Chondrocyte (in vitro differentiated cells): ENCODE measurements at places on chromosomes 11 and 22. TPM values are rescaled to one million over a fixed set of nuclear protein-coding genes. Genes with fewer than 3 reads are reported as not detected.

- peaks cover 70% of the 10 kb centered on the region for H3K4me1 ChIP-seq
Observed at GRCh38 chr11:1752907-1753228, 2.5 kb upstream of the IFITM10 start.

DNA sequence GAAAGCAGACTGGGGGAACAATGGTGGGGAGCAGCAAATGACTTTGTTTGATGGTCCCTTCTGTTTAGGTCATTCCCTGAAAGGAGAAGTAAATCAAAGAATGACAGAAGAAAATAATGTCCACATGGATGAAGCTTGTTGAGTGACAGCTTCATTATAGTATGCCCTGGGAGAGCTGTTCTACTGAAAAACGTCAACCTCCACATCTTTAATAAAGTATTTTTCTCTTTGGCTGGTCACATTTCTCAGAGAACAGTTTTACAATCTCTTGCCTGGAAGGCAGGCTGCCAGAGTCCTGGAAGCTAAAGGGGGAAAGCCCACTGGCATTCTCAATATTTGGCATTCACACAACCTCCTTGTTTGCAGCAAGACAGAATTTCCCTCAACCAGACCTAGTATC is 287.9 kb downstream of the SWAP70 start:
- DNase-seq: no peak
- peak overlapping the region; percentile 29 for H3K27ac ChIP-seq
- H3K36me3 ChIP-seq: no peaks in the 10 kb centered on the region
- H3K4me1 ChIP-seq: peaks cover 21% of the 10 kb centered on the region

ISX gene
- total RNA-seq: not detected in 3 replicates

GRCh38 chr11:71449596-71449995 is 1.4 kb upstream of the DHCR7 start:
- H3K4me1 ChIP-seq: peaks cover 48% of the 10 kb centered on the region
- peak overlapping the region; percentile 80 for H3K27ac ChIP-seq
- H3K27me3 ChIP-seq: no peaks in the 10 kb centered on the region
- H3K36me3 ChIP-seq: peaks cover 11% of the 10 kb centered on the region
- H3K4me3 ChIP-seq: peak overlapping the region; percentile 90

GRCh38 chr11:61131586-61131985 is 29.3 kb downstream of the CD5 start:
- peaks cover 8% of the 10 kb centered on the region for H3K36me3 ChIP-seq
- DNase-seq: no peak
- H3K27ac ChIP-seq: no peak overlapping the region
- no peak overlapping the region for H3K4me3 ChIP-seq

OR52N4 gene
- not detected in 3 replicates for total RNA-seq

GRCh38 chr22:49281467-49282340 is 546.0 kb downstream of the BRD1 start:
- peak; percentile 48 for DNase-seq
- H3K36me3 ChIP-seq: no peaks in the 10 kb centered on the region
- no peak overlapping the region for H3K4me3 ChIP-seq
- H3K27ac ChIP-seq: no peak overlapping the region
- H3K27me3 ChIP-seq: peaks cover 10% of the 10 kb centered on the region

DEFB131B gene
- not detected in 3 replicates for total RNA-seq

- no peaks in the 10 kb centered on the region for H3K4me1 ChIP-seq
- DNase-seq: no peak
- no peak overlapping the region for H3K27ac ChIP-seq
- H3K27me3 ChIP-seq: peaks cover 4% of the 10 kb centered on the region
- H3K36me3 ChIP-seq: no peaks in the 10 kb centered on the region
Observed at GRCh38 chr22:33255791-33256190, 197.6 kb upstream of the SYN3 start.

DNA sequence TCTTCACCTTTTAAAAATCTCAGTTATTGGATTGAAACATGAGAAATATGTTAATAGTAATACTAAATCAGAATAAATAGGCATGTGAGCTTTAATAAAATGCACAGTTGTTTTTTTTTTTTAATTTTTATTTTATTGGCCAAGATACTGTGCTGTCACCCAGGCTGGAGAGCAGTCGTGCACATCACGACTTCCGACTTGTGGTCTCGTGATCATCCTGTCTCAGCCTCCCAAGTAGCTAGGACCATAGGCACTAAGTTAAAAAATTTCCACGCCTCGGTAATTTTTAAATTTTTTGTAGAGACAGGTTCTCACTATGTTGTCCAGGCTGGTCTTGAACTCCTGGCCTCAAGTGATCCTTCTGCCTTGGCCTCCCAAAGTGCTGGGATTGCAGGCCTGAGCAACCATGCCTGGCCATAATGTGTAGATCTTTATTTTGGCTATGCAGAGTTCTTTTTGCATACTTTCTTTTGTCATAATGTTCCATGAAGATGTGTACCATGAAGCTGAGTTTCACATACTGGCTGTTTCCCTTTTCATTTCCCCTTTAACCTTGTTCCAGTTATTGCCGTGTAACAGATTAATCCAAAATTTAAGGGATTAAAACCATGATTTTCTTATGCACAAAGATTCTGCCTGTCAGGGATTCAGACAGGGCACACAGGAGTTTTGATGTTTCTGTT is 16.0 kb downstream of the CAPRIN1 start:
- peak overlapping the region; percentile 70 for H3K27ac ChIP-seq
- no peak for DNase-seq
- H3K4me3 ChIP-seq: no peak overlapping the region
- H3K27me3 ChIP-seq: no peaks in the 10 kb centered on the region

DNA sequence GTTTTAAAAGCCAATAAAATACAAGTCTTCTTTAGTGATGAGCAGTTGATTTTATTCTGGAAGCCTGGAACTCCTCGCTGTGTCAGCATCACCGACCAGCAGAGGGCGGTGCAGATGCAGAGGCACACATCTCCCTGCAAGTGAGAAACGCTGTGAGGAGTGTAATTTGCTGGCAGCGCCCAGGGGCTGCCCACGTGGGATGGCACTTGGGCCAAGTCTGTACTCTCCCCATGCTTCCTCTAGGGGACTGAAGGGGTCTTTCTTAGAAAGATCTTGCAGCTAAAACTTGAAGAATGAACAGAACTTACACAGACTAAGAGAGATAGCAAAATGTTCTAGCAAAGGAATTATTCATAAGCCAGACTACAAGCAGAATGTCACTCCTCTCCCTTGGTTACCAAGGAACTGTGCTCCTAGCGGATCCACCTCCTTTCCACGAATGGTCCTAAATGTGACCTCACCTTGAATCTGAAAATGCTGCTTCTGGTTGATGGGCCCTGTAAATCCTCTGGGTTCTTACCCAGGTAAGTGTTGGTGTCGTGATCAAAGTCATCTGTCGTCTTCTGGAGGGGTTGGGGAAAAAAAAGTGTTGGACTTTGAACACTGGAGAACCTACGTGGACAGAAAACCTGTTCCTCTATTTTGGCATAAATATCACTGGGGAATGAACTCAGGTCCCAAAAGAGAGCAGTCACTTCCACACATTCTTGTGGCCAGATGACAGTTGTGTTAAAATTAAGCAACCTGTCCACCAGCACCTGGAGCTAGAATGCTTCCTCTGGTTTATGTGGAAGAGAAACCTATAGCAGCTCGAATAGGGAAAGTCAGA is 31.8 kb downstream of the CNTF start:
- H3K27ac ChIP-seq: no peak overlapping the region
- no peaks in the 10 kb centered on the region for H3K36me3 ChIP-seq
- peak; percentile 92 for DNase-seq
- H3K27me3 ChIP-seq: peaks cover 4% of the 10 kb centered on the region
- H3K4me3 ChIP-seq: no peak overlapping the region
- H3K4me1 ChIP-seq: no peaks in the 10 kb centered on the region

DNA sequence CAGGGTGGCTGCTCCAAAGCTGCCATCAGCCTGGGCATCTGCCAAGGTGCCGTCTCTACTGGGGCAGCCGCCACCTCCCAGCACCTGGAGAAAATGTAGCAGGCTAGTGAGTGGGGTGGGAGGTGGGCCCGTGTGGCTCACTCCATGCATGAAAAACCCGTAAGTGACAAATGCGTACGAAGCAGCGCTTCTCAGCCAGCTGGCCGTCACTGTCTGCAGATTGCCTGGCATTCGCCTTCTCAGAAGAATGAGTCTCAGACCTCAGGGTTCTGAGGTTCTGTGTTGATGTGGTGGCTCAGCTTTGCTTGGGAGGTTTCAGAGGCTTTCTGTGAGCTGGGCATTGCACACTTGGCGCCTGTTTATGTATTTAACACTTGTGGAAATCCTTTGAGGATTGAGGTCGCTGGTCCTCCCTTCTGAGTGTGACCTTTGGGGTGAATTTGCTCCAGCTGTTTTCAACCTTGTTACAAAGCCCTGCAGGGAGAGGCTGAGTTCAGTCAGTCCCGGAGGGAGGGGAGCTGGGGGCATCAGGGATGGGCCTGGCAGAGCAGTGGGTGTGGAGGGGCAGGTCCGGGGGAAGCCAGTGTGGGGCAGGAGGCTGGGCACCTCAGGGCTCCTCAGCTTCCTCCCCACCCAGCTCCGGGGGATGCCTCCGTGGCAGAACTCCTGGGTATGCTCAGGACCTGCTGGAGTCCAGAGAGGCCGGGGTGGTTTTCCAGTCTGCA is 977.0 kb downstream of the TBC1D22A start:
- H3K27me3 ChIP-seq: peaks cover 2% of the 10 kb centered on the region
- H3K4me3 ChIP-seq: no peak overlapping the region

DNA sequence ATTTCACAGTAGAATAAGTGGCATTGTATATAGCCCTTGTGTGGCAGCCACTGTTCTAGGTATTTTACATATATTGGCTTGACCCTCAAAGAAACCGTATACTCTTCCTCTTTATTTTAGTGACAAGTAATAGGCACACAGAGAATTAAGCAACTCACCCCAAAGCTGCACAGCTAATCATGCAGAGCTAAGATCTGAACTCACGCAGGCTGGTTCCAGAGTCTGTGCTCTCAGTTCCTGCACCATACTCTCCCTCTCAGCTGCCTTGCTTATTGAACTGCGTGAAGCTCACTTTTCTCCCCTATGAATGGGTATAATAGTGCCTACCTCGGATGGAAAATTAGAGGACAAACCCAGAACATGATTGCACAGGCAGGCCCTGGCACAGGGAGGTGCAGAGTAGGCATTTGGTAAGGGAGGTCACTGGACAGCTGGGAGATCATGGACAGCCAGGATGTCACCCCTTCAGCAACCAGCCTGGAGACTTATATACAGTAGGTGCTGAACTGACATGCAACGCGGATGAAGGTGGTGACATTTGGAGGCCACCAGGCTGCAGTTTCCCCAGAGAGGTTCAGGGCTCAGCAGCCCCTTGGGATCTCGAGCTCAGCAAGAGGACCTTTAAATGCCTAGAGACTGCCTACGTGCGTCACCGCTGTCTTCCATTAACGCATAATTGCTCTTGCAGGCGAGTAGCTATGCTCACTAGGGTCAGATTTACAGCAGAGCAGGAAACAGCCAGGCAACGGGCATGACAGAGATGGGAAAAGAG is 78.4 kb upstream of the TP53I11 start:
- no peak overlapping the region for H3K4me3 ChIP-seq
- H3K27me3 ChIP-seq: peaks cover 28% of the 10 kb centered on the region
- no peak for DNase-seq
- H3K36me3 ChIP-seq: peaks cover 2% of the 10 kb centered on the region

DNA sequence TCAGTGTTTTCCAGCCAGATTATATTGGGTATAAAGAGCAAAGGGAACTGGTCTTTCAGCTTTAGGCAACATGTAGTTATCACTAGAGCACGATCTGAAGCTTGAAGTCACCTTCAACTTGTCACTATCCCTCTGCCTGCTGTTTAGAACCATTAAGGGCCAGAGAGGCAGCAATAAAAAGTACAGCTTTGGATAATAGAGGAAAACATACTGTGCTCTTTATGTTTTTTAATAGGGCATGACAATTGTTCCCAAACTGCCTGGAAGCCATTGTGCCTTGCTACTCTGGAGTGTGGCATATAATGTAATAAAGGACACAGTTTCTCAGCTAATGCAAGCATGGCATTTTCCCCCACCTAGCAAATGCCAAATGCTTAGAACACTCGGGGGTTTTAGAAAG is 1912.0 kb upstream of the RAG2 start:
- DNase-seq: no peak
- no peak overlapping the region for H3K4me3 ChIP-seq
- H3K27ac ChIP-seq: no peak overlapping the region
- H3K36me3 ChIP-seq: no peaks in the 10 kb centered on the region
- peaks cover 7% of the 10 kb centered on the region for H3K4me1 ChIP-seq
- no peaks in the 10 kb centered on the region for H3K27me3 ChIP-seq

DNA sequence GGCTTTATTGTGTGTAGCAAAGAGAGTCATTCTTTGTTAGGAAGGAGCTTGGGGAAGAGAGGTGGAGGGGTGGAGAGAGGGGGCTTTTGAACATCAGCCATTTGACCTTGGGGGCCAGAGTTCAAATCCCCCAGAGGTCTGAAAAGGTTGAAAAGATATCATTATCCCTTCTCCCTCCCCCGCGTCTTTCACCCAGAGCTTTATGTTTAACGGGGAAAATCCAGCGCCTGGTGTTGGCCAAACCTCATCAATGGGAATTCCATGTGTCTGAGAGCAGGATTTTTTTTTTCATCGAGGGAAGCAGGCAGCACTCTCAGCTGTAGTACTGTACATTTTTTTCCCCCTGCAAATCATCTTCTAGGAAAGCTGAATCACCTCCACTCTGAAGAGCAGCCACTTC is 122.4 kb upstream of the HSD17B12 start:
- no peak overlapping the region for H3K4me3 ChIP-seq
- H3K27me3 ChIP-seq: peaks cover 77% of the 10 kb centered on the region
- no peak overlapping the region for H3K27ac ChIP-seq
- H3K36me3 ChIP-seq: no peaks in the 10 kb centered on the region
- peaks cover 22% of the 10 kb centered on the region for H3K4me1 ChIP-seq

DNA sequence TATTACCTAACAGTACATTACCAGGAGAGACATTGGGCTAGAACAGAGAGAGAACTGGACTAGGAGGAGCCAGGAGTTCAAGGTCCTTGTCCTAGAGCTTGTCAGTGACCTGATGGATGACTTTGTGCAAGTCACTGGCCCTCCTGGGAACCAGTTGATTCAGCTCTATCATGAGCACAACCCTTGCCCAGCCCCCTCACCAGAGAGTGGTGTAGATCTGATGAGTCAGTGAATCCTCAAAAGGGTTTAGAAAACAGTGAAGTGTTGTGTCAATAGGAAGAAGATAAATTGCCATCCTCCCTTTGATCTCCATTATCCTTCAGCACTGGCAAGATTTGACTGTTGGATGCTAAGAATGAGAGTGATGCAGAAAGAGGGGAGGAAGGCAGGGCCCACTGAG is 24.3 kb downstream of the NEU3 start:
- no peak for DNase-seq
- H3K27me3 ChIP-seq: no peaks in the 10 kb centered on the region
- H3K4me3 ChIP-seq: no peak overlapping the region
- peaks cover 11% of the 10 kb centered on the region for H3K36me3 ChIP-seq

OR51E2 gene
- total RNA-seq: 0.97 to 3.2 TPM (median 3.1 TPM) in 3 replicates

- H3K4me3 ChIP-seq: no peak overlapping the region
- no peak overlapping the region for H3K27ac ChIP-seq
- H3K36me3 ChIP-seq: no peaks in the 10 kb centered on the region
- no peaks in the 10 kb centered on the region for H3K27me3 ChIP-seq
- peaks cover 53% of the 10 kb centered on the region for H3K4me1 ChIP-seq
- DNase-seq: no peak
Observed at GRCh38 chr22:37310075-37310606, 27.8 kb downstream of the CYTH4 start.

GRCh38 chr22:19889951-19890350 is 35.3 kb upstream of the GNB1L start:
- no peaks in the 10 kb centered on the region for H3K36me3 ChIP-seq
- no peaks in the 10 kb centered on the region for H3K27me3 ChIP-seq
- peaks cover 27% of the 10 kb centered on the region for H3K4me1 ChIP-seq
- H3K27ac ChIP-seq: no peak overlapping the region
- H3K4me3 ChIP-seq: no peak overlapping the region
